Cardiac muscle cell (in vitro differentiated cells and primary cell): ENCODE measurements at places on chromosomes 1 and 21.

DNA sequence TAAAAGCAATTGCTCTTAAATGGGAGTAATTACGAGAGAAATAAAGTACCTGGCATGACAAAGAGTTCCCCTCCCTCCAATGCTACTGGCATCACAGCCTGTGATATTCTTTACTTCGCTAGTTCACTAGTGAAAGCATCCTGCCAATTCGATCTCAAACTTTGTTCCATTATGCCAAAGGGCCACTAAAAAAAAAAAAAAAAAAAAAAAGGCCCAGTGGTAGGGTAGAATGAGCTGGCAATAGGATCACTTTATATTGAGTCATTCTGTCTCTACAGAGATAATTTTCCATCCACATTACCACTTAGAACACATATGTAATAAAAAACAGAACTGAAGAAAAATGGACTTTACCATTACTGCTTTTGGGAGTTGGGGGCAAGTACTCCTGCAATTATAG, 11.2 kb downstream of the PUM1 start:
- DNase-seq = peak; percentile 22

- no peak for DNase-seq
Measured at GRCh38 chr1:173268786-173269277, 61.7 kb upstream of the TNFSF4 start.

- no peak for DNase-seq
Measured at GRCh38 chr1:187819086-187819485, 990.3 kb downstream of the PLA2G4A start.

- peak; percentile 58 for DNase-seq
Measured at GRCh38 chr1:193588311-193589082, 402.1 kb upstream of the B3GALT2 start.

- no peak for DNase-seq
Measured at GRCh38 chr1:177753655-177754054, 216.2 kb downstream of the SEC16B start.

- DNase-seq = no peak
Measured at GRCh38 chr1:171807556-171807955, 26.1 kb downstream of the METTL13 start.

- DNase-seq = no peak
Measured at GRCh38 chr1:5836776-5837440, 155.3 kb downstream of the NPHP4 start.

DNA sequence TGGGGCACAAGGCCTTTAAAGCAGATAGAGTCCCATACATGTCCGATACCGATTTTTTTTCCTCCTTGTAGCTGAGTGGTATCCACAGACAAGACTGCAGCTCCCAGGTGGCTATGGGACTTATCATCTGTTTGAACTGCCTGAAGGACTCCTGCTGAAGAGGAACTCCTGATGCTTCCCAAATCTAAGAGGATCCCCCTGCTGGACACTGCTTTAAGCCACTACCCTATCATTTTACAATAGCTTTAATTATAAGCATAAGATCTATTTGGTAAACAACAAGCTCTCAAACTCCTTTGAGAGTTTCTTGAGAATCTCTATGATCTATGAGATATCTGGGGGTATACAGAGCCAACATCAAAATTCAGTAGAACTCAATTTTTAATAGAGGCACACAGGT, 11.7 kb downstream of the NDC1 start:
- DNase-seq = no peak

- DNase-seq = no peak
Measured at GRCh38 chr1:107950464-107950863, 14.5 kb downstream of the VAV3 start.

GRCh38 chr1:101291562-101292380, 55.0 kb downstream of the S1PR1 start:
- DNase-seq = peak; percentile 92

DNA sequence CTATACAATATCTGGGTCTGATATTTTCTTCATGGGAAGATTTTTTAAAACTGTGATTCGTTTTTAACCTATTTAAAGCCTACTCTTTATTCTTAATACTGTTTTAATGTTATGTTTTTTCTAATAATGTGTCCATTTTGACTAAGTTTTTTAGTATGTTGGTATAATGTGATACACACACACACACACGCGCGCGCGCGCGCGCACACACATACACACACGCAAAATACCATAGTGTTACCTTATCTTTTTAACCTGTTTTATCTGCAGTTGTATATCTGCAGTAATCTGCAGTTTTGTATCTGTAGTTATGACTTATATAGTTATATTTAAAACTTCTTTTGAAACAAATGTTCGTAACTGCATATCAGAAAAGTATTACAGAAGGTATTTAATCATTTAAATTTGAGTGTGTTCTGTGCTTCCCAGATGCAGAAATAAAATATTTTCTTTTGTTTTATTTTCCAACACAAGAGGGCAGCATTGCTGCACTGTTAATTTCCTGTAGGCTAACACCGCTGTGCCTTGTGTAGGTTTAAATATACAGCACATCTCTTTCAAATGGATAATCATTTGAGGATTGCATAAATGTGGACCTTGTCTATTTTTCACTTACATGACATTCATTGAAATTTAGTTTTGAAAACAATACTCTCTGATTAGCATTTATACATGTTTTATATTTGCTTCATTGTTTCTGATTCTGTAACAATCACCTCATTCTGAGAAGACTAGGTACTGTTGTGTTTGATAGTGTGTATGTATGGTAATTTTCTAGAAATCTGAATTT, 166.1 kb downstream of the PDE4B start:
- DNase-seq = peak; percentile 66

- no peak for DNase-seq
Measured at GRCh38 chr1:6471086-6471969, 5.4 kb upstream of the TNFRSF25 start.

DNA sequence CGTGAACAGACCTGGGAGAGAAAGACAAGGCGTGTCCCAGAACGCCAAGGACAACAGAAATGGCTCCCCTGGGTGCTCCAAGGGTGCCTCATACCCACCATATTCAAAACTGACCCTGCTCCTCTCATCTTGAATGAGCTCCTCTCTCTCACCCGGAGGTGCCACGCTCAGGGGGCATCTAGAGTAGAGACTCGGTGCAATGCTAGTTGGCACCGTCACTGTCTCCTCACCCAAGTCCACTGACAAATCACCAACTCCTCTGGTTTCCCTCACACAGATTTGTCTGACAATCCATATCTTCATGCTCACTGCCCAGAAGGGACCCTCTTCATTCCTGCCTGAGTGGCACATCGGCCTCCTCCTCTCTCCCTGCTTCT, 5.0 kb downstream of the TMEM125 start:
- no peak for DNase-seq

GRCh38 chr1:5379176-5379759, 613.0 kb downstream of the NPHP4 start:
- DNase-seq = no peak

DNA sequence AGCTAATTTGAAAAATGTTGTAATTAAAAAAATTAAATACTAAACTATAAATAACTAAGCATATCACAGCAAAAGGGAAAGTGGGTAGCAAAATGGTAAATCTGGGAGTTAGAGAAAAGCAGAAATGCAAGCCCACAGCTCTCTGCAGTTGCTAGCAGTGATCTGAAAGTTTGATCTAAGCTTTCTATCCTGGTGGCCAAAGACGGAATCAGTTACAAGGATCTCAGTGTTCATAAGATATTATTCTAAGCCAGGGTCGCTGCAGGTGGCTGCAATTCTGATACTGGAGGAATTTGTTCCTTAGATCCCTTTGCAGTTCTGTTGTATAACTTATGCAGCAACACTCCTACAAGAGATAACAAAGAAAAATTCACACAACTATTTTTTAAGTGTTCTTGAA, 363.7 kb downstream of the SETD4 start:
- peak; percentile 2 for DNase-seq
